ENCODE measurements at places on chromosomes 1 and 21. TPM values are rescaled to one million over a fixed set of nuclear protein-coding genes. Genes with fewer than 3 reads are reported as not detected.
A peak's percentile ranks its signal among the peaks of the same experiment; 100 is the strongest.

GRCh38 chr1:57101209-57101608, 135.4 kb upstream of the C8B start:
- no peak overlapping the region for H3K27ac ChIP-seq
- H3K4me3 ChIP-seq = no peak overlapping the region
- no peak for DNase-seq

DNA sequence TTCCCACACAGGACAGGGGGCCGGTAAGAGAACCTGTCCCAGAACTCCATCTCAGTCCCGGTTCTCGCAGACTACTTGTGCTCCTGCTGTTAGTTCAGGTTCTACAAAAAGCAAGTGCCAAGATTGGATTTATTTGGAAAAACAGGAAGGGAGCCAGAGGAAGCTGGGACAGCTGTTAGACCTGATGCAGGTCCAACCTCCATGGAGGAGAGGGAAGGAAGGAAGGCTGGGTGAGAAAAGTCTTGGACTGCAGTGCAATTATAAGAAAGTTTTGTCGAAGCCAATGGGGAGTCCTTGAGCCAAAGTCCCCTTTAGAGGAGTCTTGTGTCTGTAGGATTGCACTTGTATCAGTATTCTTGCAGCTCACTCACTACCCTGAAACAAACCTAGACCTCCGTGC, 191.2 kb downstream of the GREM2 start:
- DNase-seq = no peak
- no peaks in the 10 kb centered on the region for H3K36me3 ChIP-seq
- no peaks in the 10 kb centered on the region for H3K27me3 ChIP-seq
- H3K27ac ChIP-seq = no peak overlapping the region
- no peaks in the 10 kb centered on the region for H3K4me1 ChIP-seq

- H3K4me3 ChIP-seq = no peak overlapping the region
- peaks cover 14% of the 10 kb centered on the region for H3K4me1 ChIP-seq
- no peaks in the 10 kb centered on the region for H3K36me3 ChIP-seq
- no peak overlapping the region for H3K27ac ChIP-seq
- no peak for DNase-seq
These were observed 118.0 kb upstream of the PAXBP1 start for GRCh38 chr21:32889596-32889995.

DNA sequence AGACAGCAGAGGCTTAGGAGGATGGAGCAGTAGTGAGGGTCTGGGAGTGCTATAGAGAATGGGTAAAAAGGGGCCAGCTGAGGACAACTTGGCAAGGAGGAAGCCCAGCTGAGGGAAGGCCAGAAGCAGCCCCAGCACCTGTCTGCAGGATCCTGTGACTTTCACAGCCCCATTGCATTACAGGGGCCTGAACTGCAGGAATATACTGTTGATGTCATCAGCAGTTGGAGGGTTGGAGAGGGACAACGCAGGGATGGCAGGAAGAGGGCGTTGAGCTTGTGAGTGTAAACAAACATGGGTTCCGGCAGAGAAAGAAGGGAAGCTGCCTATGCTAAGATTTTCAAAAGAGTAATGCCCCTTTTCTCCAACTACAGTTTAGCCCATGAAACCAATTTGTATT, 628.5 kb downstream of the SMYD3 start:
- H3K36me3 ChIP-seq = peaks cover 4% of the 10 kb centered on the region
- H3K27me3 ChIP-seq = no peaks in the 10 kb centered on the region
- no peaks in the 10 kb centered on the region for H3K4me1 ChIP-seq
- no peak for DNase-seq
- no peak overlapping the region for H3K27ac ChIP-seq

- H3K27ac ChIP-seq = no peak overlapping the region
- DNase-seq = no peak
- H3K4me3 ChIP-seq = no peak overlapping the region
- no peaks in the 10 kb centered on the region for H3K36me3 ChIP-seq
These were observed 152.2 kb downstream of the SIPA1L2 start for GRCh38 chr1:232477728-232478127.

GRCh38 chr1:94539496-94539895, 2.1 kb downstream of the F3 start:
- no peak overlapping the region for H3K27ac ChIP-seq
- H3K4me1 ChIP-seq = peaks cover 12% of the 10 kb centered on the region
- peaks cover 60% of the 10 kb centered on the region for H3K27me3 ChIP-seq
- DNase-seq = no peak

- DNase-seq = no peak
- H3K36me3 ChIP-seq = no peaks in the 10 kb centered on the region
- peaks cover 7% of the 10 kb centered on the region for H3K27me3 ChIP-seq
- H3K4me3 ChIP-seq = no peak overlapping the region
- H3K4me1 ChIP-seq = no peaks in the 10 kb centered on the region
- no peak overlapping the region for H3K27ac ChIP-seq
These were observed 113.0 kb downstream of the SIK1 start for GRCh38 chr21:43313939-43314405.

DNA sequence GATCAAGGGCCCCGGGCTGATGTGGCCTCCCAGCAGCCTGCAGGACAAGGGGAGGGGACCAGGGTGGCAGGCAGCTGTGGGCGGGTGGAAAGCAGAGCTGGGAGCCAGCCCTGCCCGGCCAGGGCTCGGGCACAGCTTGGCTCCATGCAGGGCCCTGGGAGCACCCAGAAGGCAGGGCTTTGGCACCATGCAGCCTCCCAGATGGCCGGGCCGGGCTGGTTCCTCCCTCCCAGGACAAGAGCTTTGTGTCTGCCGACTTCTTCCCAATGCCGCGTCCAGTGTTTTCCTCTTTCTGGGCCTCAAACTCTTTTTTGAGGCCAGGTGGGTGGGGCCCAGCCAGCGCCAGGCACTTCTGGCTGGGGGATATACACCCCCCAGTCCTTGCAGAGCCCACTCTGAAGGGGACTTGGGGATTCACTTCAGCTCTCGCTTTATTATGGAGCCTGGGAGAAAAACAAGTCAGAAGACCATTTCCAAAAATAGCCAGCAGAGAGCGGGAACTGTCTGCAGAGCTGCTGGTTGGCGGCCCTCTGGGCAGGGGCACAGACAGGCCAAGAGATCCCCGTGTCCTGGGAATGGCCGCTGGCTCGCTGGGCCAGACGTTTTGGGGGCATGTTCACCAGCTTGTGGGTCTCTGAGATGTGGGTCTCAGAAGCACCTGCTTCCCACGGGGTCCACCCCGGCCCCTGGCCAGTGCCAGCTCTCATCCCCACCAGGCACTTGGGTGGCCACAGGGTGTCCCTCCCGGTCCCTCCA, 103.8 kb upstream of the ARHGEF16 start:
- no peak for DNase-seq
- H3K27me3 ChIP-seq = peaks cover 10% of the 10 kb centered on the region
- no peak overlapping the region for H3K27ac ChIP-seq
- H3K36me3 ChIP-seq = no peaks in the 10 kb centered on the region

DNA sequence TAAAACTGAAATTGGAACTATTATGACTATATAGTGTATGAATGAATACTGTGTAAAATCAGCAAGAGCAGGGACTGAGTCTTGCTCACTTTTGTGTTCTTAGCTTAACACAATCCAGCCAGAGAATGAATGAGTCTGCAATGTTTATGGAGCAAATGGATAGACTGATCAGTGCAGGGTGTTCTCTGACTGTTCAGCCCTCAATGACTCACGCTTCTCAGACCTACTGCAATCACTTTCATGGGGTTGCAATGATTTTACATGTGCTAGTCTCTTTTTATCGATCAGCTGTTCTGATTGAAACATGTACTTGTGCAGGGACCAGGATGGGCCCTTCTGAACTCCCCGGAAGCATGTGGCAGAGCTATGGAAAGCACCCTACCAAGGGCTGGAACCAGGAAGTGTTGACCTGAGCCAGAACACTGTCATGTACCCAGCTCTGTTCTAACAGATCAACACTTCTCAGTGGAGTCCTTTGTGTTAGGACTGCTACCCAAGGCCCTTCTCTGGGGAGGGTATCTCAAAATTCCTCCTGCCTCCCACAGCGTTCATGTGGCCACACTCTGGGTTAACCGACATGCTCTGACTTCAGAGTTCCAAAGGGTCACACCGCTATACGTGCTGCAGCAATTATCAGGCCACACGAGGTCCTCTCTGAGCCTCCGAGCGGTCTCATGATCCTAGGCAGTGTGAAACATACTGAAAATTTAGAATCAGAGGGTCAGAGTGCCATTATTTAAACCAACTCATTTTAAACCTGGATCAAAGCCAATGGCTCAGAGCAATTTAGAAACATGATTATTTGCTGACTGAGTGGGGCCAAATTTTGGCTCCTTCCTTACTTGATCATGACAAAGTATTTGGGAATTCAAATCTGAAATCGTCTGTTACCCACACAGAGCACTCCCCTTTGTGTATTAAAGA, 35.2 kb downstream of the GRIK1 start:
- no peak overlapping the region for H3K27ac ChIP-seq
- no peak for DNase-seq
- H3K4me3 ChIP-seq = no peak overlapping the region
- peaks cover 4% of the 10 kb centered on the region for H3K27me3 ChIP-seq
- no peaks in the 10 kb centered on the region for H3K4me1 ChIP-seq

DNA sequence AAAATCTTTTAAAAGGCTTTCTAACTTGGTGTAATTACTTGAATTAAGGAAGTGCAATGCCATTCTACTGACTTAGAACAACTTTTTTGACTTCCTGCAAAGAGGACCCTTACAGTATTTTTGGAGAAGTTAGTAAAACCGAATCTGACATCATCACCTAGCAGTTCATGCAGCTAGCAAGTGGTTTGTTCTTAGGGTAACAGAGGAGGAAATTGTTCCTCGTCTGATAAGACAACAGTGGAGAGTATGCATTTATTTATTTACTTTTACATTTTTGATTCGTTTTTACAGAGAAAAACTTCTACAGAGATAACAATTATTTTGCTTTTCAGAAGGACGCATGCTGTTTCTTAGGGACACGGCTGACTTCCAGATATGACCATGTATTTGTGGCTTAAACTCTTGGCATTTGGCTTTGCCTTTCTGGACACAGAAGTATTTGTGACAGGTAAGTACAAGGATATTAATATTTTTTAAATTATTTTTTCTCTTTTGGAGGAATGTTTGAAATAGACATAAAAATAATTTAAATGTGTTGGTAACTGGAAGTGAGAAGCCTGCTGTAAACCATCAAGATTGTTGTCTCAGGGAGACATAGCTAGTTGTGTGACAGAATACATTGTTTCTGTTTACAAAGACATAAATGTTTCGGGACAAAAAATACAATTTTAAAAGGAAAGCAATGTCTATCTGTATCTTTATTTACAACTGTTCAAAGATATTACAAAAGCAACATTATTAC, at the start of gene PTPRC:
Gene PTPRC (plus strand): TSS at position 147 of the 742 bp plus-strand sequence. CDS start 229 bp downstream, at position 376.
- no peak for DNase-seq
- H3K4me3 ChIP-seq = peak within 1 kb of the TSS; percentile 92
- no peaks in the 10 kb centered on the region for H3K27me3 ChIP-seq
- peaks cover 55% of the 10 kb centered on the region for H3K36me3 ChIP-seq
- peaks cover 54% of the 10 kb centered on the region for H3K4me1 ChIP-seq

DNA sequence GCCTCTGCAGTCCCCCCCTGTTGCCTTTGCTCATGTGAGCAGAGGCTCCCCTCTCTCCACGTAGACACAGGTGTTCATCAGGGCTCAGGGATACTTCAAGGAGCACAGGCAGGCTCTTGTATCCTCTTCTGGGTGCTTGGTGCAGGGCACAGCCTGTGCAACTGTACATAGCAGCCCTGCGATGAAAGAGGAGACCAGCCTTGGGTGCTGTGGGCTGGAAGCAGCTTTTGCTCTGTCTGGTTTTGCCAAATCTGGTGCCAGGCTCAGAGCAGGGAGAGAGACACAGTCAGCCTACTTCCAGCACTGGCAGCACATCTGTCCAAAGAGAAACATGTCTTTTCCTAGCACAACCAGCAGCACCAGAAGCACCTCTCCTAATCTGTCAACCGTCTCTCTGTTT, 132.1 kb downstream of the ETS2 start:
- H3K27me3 ChIP-seq = peaks cover 2% of the 10 kb centered on the region
- DNase-seq = no peak
- peaks cover 10% of the 10 kb centered on the region for H3K4me1 ChIP-seq
- no peak overlapping the region for H3K4me3 ChIP-seq
- H3K36me3 ChIP-seq = no peaks in the 10 kb centered on the region

- DNase-seq = no peak
- no peaks in the 10 kb centered on the region for H3K4me1 ChIP-seq
- no peak overlapping the region for H3K4me3 ChIP-seq
- no peak overlapping the region for H3K27ac ChIP-seq
- H3K27me3 ChIP-seq = no peaks in the 10 kb centered on the region
These were observed 82.7 kb downstream of the HLCS start for GRCh38 chr21:36883532-36884486.

DNA sequence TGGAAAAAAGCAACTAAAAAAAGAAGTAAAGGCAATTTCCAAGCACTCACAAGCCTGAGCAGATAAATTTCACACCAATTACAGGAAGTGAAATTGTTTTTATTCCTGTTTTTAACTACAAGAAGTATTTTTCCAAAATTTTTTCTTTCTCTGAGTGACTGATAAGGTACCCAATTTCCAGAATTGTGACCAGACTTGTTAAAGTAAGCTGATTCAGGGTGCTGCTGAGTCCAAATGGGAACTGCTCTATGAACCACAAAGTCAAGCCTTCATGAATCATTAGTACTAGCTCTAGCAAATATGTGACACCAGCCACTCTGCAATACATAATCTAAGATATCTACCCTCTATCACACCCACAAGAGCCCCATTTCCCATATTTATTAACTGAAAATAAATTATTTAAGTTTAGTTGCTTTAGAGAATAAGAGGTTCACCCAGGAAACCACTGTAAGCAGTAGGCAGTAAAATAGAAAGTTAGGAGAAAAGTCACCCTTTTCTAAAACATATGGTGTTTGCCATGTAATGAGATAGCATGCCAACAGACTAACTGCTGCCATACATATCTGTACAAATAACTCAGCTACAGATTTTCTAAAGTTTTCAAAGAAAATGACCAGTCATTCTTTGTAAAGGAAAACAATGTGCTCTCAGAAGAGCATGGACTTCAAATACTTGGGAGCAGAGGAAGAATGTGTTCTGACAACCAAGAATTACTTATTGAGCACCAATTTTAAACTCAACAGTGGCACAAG, 43.1 kb upstream of the TNFSF18 start:
- H3K27ac ChIP-seq = no peak overlapping the region
- H3K27me3 ChIP-seq = no peaks in the 10 kb centered on the region
- H3K36me3 ChIP-seq = no peaks in the 10 kb centered on the region

GRCh38 chr1:41572224-41572623, 87.7 kb upstream of the EDN2 start:
- H3K4me1 ChIP-seq = peaks cover 35% of the 10 kb centered on the region
- no peak overlapping the region for H3K27ac ChIP-seq
- no peak for DNase-seq
- H3K27me3 ChIP-seq = no peaks in the 10 kb centered on the region
- H3K4me3 ChIP-seq = no peak overlapping the region
- peaks cover 57% of the 10 kb centered on the region for H3K36me3 ChIP-seq

- H3K27me3 ChIP-seq = peaks cover 1% of the 10 kb centered on the region
- H3K4me3 ChIP-seq = no peak overlapping the region
- no peak overlapping the region for H3K27ac ChIP-seq
- peaks cover 2% of the 10 kb centered on the region for H3K4me1 ChIP-seq
- DNase-seq = no peak
- no peaks in the 10 kb centered on the region for H3K36me3 ChIP-seq
These were observed 4.8 kb upstream of the SLC35D1 start for GRCh38 chr1:67058761-67059160.

- no peaks in the 10 kb centered on the region for H3K27me3 ChIP-seq
- H3K4me3 ChIP-seq = no peak overlapping the region
- peak overlapping the region; percentile 24 for H3K27ac ChIP-seq
These were observed 48.3 kb upstream of the NADK start for GRCh38 chr1:1826356-1827088.

GRCh38 chr1:21184276-21184675, 7.6 kb upstream of the EIF4G3 start:
- no peaks in the 10 kb centered on the region for H3K36me3 ChIP-seq
- no peaks in the 10 kb centered on the region for H3K27me3 ChIP-seq
- no peak overlapping the region for H3K4me3 ChIP-seq
- no peak for DNase-seq

The HCN3 gene
- total RNA-seq = 1.6 TPM

The CYP2J2 gene
- total RNA-seq = 2.3 TPM

The WDR77 gene
- 48.8 TPM for total RNA-seq

The AP4B1 gene
- 35.7 TPM for total RNA-seq

The MPZ gene
- total RNA-seq = 5.9 TPM

The SCAF4 gene
- 40.5 TPM for total RNA-seq

Measured in activated naive CD4-positive, alpha-beta T cell treated with anti-CD3 and anti-CD28 coated beads for 36 hours (primary cell).